Activated CD4-positive, alpha-beta T cell treated with anti-CD3 and anti-CD28 coated beads, Interleukin-2, Interleukin-6, amounts not matched to agents 100 ng/mL and 50 ng/mL, durations not matched to agents 16 hours and 8 hours (primary cell): ENCODE measurements at places on chromosomes 4 and X.

DNA sequence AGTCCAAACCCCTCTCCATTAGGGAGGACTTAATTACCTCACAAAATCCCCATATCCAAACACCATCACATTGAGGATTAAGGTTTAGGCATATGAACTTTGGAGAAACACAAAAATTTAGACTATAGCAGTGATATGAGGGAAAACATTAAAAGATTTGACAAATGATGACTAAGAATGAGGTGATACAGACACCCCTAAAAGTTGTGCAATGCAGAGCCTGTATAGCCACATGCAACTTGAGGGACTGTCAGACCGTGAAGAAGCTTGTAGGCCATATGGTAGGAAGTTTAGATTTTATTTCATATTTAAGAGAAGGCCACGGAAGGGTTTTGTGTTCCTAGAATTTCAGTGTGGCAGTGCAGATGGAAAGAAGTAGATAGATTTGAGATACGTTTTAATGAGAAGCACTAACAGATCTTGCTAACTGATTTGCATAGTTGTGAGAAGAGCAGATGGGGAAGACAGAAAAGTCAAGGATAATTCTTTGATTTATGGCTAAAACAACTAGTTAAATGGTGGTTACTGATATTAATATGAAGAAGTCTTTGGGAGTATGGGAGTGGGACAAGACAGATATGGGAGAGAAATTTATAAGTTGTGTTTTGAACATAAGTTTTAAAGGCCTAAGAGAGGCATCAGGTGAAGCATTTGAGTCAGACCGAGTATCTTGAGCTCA is 5.5 kb upstream of the FIP1L1 start:
- DNase-seq, result no peak

- DNase-seq, result no peak
Observed at GRCh38 chr4:79223993-79224776, 101.7 kb downstream of the NAA11 start.

DNA sequence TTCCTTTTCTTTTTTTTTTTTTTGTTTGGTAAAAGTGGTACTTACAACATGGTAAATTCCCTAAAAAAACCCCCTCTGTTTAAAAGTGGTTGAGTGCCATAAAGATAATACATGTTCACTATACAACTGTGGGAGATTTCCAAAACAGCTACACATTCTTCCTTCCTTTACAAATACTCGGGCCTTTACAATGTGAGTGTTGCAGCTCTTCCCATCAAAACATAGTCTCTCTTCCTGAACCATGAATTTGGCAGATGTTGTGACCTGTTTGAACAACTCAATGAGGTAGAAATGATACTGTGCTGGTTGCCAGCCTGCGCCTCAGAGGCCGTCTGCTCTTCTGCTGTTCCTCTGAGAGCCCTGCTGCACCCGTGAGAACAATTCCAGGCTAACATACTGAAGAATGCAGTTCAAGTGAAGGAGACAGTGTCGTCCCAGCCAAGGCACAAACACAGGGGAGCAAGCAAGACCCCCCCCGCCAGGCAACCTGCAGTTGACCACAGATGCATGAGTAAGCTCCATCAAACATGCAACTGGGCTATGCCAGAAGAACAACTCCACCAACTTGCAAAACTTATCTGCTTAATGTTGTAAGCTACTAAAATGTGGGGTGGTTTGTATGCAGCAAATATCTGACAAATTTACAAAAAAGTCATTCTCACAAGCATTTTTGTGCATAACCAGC is 645.0 kb downstream of the PCDH7 start:
- no peak for DNase-seq

GRCh38 chrX:153813161-153813560 is 17.2 kb downstream of the PDZD4 start:
- DNase-seq, result no peak

- DNase-seq, result peak; percentile 60
Observed at GRCh38 chr4:46844325-46844917, 64.6 kb downstream of the COX7B2 start.

DNA sequence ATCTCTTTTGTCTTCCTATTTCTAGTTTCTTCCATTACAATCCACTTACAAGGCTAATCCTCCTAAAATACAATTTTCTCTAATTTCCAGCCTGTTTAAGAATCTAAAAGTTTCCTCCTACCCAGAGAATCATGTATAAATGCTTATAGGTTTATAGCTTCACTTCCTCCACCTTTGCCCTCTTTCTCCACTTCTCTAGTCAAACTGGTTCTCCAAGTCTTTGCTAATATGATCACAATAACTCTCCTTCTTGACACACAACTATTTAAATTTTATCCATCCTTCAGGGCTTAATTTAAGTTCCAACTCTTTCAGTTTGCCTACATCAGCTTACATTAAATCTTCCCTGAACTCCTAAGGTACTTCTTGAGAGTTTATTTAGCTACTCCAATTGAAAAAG is 69.2 kb downstream of the RPS6KA6 start:
- DNase-seq, result no peak

DNA sequence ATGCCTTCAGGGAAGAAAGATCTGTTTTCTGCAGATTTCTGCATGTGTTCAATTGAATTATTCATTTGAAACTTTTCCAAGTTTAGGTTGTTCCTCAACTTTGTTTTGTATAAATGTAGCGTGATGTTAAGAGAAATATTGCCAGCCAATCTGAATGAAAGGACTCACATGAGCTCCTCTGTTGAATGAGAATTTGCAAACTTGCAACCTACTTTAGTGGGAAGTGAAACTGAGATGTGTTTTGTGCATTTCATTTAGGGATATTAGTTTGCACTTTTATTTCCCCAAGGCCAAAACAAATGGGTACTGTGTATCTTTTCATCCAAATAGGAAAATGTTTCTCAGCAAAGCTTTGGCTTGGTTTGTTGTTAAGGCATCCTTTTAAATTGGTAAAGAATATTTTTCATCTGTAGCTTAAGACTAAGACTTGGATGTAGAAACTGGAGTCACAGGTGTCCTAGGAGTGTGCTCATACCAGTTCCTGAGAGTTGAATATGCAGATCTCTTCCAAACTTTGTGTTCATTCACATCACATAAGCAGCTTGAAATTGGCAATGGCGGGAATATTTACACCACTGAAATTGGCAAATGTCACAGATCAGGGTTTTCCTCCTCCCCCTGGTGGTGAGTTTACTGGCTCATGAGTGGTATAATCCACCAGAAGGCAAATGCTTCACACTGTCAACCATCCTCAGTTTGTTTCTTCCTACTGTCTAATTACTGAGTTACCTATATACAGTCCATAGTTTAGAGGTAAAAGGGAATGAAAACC is 193.6 kb upstream of the BANK1 start:
- DNase-seq, result peak; percentile 27

GRCh38 chr4:85862896-85863295 is 387.9 kb downstream of the ARHGAP24 start:
- DNase-seq, result no peak

DNA sequence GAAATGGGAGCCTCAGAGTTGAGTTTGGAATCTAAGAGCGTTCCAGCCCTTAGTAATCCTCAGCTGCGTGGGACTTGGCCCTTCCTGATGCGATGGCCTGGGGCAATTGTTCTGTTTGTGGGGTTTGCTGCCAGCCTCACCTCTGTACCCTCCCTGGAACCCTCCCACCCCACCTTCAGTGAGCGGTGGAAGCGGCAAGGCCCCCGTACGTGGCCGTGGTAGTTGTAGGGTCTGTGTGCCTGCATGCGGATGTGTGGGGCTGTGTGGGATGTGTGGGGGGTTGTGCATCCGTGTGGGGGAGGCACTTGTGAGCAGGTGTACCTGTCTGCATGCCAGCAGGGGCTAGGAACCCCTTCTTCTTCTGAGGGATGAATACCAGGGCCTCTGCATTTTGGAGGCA is 65.4 kb upstream of the ADRA2C start:
- no peak for DNase-seq

DNA sequence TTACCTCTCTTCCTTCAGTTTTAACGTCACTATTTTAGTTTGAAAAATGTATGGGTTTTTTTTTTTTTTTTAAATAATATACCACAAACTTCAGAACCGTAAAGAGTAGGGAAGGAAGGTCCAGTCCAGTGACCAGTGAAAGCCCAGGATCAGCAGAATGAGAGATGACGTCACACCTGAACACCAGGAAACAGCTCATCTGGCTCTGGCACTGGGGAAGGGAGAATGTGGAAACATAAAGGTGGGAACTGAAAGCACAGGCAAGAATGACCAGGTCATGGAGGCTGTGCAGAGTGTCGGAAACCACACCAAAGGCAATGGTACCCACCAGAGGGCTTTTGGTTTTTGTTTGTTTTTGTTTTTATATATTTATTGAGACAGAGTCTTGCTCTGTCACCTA is 141.2 kb downstream of the DHX15 start:
- no peak for DNase-seq

DNA sequence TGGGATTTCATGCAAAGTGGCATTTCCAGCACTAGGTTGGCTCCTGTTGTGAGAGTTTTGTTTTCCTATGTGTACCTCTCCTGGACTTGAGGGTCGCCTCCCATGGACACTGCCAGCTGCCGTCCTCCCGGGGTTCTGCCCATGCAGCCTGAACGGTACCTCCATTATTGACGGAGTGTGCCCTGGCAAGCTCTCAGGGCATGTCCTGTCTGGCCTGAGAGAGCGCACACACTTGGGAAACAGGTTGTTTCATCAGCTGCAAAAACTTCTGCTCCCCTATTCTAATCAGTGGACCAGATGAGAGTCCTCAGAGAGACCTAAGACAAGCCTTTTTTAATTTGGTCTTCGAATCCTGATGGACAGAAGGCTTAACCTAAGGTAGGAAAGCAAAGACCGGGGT is 56.6 kb upstream of the HOPX start:
- no peak for DNase-seq

GRCh38 chr4:147481577-147482109 is 746 bp downstream of the EDNRA start:
- no peak for DNase-seq

GRCh38 chr4:69032847-69033638 is 63.2 kb upstream of the UGT2B7 start:
- no peak for DNase-seq

DNA sequence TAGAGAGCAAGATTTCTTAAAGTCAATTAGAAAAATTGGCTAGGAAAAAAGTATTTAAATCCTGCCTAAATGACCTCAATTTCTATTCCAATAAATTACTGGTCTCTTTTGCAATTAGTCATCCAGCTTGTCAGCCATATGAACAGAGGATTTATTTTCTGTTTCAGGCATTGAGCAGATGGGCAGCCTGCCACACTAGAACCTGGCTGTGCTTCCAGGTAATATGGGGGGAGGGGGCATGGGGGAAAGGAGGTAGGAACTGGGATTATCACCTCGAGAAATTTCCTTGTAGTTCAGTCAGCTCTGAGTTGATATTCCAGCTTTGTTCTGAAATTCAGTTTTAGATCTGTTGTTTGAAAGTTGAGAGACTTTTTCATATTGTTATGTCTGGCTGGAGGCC is 206.3 kb upstream of the LCORL start:
- no peak for DNase-seq

DNA sequence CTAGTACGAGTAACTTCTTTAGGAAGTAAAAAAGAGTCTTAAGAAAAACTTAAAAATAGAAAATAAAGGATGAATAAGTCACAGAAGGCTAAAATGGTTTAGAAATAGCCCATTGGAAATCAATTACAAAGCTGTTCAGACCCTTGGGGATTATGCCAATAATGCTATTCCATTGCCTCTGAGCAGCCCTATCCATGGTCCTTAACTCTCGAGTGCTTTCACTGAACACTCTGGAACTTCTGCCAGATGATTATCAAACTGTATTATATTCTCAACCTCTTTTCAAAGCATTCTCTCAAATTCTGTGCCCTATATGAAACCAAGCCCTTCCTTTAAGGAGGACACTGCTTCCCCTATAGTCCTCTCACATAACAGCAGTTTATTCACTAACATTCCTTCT is 17.0 kb downstream of the SLC9B1 start:
- DNase-seq, result no peak

GRCh38 chrX:13277539-13277938 is 42.3 kb downstream of the ATXN3L start:
- DNase-seq, result no peak

DNA sequence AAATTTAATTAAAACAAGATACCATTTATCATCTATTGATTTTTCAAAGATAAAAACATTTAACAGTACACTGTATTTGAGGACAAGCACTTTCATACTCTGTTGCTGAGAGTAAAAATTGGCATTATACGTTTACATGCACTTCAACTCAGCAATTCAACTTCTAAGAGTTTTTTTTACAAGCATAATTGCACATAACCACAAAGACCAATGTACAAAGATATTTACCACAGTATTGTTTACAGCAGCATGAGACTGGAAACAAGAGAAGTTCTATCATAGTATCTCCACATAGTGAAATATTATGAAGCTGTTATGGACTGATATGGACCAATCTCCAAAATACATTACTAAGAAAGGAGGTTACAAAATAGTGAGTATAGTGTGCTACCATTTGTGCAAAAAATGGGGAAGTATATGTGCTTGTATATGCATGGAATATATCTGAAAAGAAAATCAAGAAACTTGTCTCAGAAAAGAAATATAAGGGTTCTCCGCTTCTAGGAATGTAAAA is 10.9 kb downstream of the GAB3 start:
- DNase-seq, result no peak

DNA sequence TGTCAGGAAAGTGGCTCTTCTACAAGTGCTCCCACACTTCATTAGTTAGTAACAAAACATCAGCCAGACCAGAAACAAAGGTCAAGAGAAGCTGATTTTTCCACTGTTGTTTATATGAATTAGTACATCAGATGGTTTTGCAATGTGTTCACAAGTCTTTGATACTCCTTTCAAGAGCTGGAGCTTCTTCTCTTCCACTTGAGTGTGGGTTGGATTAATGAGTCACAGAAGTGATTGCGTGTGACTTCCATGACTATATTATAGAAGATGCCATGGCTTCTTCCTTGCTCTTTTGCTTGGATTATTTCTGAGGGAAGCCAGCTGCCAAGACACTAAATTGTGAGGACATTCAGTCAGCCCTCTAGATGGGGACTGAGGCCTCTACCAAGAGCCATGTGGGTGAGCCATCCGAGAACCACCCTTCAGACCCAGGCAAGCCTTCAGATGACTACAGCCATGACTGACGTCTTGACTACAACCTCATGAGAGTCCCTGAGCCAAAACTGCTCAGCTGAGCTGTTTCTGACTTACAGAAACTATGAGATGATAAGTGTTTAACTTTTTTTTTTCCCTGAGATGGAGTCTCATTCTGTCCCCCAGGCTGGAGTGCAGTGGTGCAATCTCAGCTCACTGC is 18.1 kb downstream of the SOWAHB start:
- DNase-seq, result no peak

- no peak for DNase-seq
Observed at GRCh38 chr4:149884529-149885181, 69.0 kb upstream of the IQCM start.

DNA sequence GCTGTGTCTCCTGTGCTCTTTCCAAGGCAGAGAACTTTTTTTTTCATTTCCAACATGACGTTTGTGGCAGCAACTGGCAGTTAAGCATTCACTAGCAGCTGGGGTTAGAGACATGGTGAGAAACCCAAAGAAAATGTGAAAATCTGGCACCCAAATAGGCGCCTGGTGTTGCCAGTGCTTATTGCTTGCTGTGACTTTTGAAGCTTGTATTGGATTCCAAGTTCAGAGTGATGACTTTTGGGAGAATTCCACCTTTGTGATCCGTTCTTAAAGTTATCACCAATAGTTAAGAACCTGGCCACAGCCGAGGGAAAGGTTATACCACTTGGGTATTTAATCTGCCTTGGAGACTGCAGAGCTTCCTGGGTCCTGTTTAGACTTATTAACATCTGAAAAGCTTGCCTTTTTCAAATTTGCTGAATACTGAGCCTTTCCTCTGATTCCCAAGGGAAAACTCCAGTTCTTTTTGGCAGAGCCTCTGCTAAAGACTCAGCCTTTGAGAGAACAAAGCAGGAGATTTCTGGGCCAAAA is 101.0 kb downstream of the OPHN1 start:
- DNase-seq, result no peak
